T-helper 17 cell (primary cell): ENCODE measurements at places on chromosomes 4 and X. TPM values are rescaled to one million over a fixed set of nuclear protein-coding genes. Genes with fewer than 3 reads are reported as not detected.

- H3K4me3 ChIP-seq, result no peak overlapping the region
- no peaks in the 10 kb centered on the region for H3K4me1 ChIP-seq
These were observed 93.7 kb downstream of the C4orf33 start for GRCh38 chr4:129189630-129190029.

- no peaks in the 10 kb centered on the region for H3K4me1 ChIP-seq
- no peak overlapping the region for H3K4me3 ChIP-seq
These were observed 35.6 kb upstream of the DCAF8L1 start for GRCh38 chrX:28016823-28017222.

- no peak overlapping the region for H3K4me3 ChIP-seq
- DNase-seq, result no peak
- H3K27ac ChIP-seq, result no peak overlapping the region
These were observed 341.8 kb downstream of the MAGEB5 start for GRCh38 chrX:26557691-26558321.

- H3K27ac ChIP-seq, result no peak overlapping the region
- DNase-seq, result no peak
- no peaks in the 10 kb centered on the region for H3K27me3 ChIP-seq
- H3K4me1 ChIP-seq, result peaks cover 12% of the 10 kb centered on the region
- no peak overlapping the region for H3K4me3 ChIP-seq
These were observed 82.4 kb upstream of the FAM9C start for GRCh38 chrX:13126775-13127174.

GRCh38 chr4:168486912-168487281 lies 6.6 kb upstream of the DDX60L start:
- DNase-seq, result no peak
- peaks cover 4% of the 10 kb centered on the region for H3K36me3 ChIP-seq
- peak overlapping the region; percentile 1 for H3K27ac ChIP-seq
- H3K4me3 ChIP-seq, result no peak overlapping the region

GRCh38 chr4:76078033-76078613 lies 3.6 kb downstream of the ART3 start:
- peaks cover 31% of the 10 kb centered on the region for H3K27me3 ChIP-seq
- H3K27ac ChIP-seq, result no peak overlapping the region
- H3K36me3 ChIP-seq, result no peaks in the 10 kb centered on the region
- no peak overlapping the region for H3K4me3 ChIP-seq

GRCh38 chr4:79864500-79865200 lies 208.4 kb downstream of the ANTXR2 start:
- no peak overlapping the region for H3K27ac ChIP-seq
- peaks cover 7% of the 10 kb centered on the region for H3K27me3 ChIP-seq
- no peak for DNase-seq
- no peaks in the 10 kb centered on the region for H3K36me3 ChIP-seq
- H3K4me3 ChIP-seq, result no peak overlapping the region
- no peaks in the 10 kb centered on the region for H3K4me1 ChIP-seq

Gene MTNR1A
- not detected for total RNA-seq

Gene CT45A5
- total RNA-seq, result not detected

Gene UCHL1
- total RNA-seq, result not detected

Gene FAM9B
- not detected for total RNA-seq

Gene DMD
- total RNA-seq, result 0.32 TPM

Gene MAB21L2
- total RNA-seq, result not detected
